Activated CD8-positive, alpha-beta memory T cell treated with anti-CD3 and anti-CD28 coated beads, Interleukin-2, amount 50 U/mL, for 4 hours (primary cell): ENCODE measurements at places on chromosomes 3 and 15.

DNA sequence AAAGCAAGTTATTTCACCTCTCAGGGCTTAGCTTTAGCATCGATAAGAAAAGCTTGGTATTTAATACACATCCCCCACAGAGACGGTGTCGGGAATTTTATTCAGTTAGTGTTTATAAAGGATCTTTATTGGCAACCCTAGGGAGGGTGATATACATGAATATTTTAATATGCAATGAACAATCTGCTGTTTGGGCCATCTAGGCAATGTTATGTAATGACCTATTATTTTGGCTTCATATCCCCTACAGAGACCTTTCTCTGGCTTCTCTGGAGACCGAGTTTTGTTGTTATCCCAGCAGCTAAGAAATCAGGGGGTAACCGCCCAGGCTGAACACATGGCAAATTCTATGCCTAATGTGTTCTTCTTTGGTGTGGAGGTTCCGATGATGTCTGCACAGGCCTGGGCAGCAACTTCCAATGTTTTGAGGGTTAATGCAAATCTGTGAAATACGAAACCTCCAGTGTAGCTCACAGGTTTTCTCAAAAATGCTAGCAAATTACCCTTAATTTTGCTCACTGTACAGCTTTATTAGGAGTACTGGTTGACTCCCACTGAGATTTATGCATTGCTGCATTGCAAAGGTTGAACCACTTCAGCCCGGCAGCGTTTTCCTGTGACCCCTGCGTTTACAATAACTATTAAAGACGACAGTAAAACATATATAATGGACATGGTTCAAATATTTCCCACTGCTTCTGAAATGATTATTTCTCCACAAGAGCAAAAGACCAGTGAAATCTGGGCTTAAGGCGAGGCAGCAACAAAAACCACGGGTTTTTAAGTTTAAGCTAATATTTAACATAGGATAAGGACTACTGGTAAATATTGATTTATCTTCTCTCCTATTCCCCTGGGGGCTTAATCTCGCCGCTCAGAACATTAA lies 298.3 kb upstream of the NR2E3 start:
- DNase-seq: no peak

GRCh38 chr3:122314228-122314876 lies 10.7 kb upstream of the CSTA start:
- no peak for DNase-seq

- DNase-seq: no peak
These were observed 574 bp upstream of the LRRC34 start for GRCh38 chr3:169813278-169813677.

DNA sequence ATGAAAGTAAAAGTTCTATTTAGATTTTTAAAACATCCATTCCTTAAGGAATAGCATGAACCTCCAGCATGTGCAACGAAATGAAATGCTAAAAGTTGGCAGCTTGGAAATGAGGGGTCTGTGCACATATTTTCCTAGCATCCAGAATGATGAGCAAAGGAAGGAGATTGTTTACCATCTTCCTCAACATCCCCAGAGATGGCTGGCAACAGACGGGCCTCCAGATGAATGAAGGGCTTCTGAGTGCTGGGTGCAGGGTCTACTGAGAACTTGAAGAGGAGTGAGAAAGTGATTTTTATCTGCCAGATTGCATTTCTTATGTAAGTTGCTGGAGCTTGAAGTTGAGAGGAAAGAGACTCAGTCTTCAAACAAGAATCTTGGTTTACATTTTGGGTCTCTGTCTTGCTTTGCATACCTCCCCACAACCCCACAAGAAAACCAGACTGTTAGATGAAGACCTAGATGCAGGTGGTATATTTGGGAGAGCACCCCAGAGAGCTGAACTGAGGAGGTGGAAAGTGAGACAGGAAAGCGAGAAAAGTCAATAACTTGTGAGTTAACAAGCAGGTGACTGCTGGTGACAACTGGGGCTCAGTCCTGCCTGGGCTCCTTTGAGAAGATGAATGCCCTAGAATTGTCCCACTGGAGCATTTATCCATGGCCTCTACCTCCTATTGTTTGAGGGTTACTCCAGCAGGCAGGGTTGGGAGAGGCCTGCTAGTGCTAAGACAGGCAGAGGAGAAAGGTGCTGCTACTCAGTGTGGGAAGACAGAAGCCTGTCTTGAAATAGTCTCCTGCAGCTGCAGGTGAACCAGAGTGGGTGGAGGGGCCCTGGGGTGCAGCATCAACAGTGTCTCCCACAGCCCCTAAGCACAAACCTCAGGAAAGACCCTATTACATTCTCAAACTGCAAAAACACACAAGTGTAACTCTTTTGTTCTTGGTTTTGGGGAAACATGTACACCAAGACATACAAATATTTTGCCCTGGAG lies 10.5 kb upstream of the CCK start:
- DNase-seq: no peak
